ENCODE measurements at places on chromosomes 3 and 15.
A peak's percentile ranks its signal among the peaks of the same experiment; 100 is the strongest.

DNA sequence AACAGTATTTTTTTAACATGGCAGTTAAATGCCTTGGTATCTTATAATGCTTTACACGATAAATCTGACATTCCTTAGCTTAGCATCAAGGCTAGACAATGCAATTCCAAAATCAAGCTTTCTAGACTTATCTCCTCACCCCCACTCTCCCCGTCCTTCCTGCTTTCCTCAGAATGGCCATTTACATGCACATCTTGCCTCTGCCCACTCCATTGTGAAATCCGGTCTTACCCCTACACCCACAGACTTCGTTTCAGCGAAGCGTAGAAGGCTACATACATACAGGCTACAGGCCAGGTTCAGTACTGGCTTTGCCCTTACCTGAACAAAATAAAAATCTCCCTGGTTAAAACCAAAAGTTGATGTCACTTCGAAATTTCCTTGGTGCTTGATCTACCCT, 58.6 kb upstream of the SLC12A8 start:
- DNase-seq, result no peak

- no peak for DNase-seq
Measured at GRCh38 chr3:23671851-23672589, 133.7 kb upstream of the UBE2E1 start.

GRCh38 chr3:149538371-149538770, 63.9 kb downstream of the TM4SF4 start:
- DNase-seq, result no peak

DNA sequence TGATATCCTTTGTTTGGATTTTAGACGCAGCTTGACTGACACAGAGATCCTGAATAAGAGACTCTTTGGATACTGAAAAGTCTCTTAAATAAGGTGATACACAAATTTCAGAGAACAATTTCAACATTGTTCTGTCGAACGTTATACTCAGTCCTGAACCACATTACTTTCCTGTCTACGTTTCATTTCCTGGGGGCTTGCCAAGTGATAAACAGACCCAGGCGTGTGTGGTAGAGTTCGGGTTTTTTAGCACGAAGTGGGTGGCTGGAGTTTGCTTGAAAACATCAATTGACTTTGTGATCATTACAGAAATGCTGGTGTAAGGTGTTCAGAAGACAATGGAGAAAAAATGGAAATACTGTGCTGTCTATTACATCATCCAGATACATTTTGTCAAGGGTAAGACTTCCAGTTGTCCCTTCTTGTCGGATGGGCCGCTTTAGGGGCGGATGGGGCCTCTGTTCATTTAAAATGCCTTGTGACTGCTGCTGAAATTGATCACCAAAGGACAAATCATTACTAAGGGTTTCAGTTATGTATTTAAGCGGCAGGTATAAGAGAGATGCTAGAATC, at the start of gene CD96:
CD96 (plus strand) TSS at position 287 of the 573 bp plus-strand sequence; CDS start at position 339, 52 bp downstream.
- no peak for DNase-seq

- no peak for DNase-seq
Measured at GRCh38 chr15:61130950-61131942, 97.9 kb downstream of the RORA start.

DNA sequence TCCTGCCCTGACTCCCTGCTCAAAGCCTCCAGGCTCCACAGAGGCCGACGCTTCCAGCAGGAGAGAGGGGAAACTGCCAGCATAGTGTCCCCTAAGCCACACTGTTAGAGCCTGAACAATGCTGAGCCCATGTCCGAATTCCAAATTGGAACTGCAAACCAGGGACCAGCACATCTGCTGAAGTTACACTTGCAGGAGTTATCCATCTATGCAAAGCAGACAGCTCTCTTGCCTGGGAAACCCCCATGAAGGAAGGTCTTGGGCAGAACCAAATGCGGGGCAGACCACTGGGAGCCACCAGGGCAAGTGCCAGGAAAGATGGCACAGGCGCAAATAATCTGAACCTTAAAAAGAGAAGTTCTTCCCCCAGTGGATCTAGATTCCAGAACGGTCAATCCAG, 625 bp downstream of the LRRC15 start:
- DNase-seq, result no peak

DNA sequence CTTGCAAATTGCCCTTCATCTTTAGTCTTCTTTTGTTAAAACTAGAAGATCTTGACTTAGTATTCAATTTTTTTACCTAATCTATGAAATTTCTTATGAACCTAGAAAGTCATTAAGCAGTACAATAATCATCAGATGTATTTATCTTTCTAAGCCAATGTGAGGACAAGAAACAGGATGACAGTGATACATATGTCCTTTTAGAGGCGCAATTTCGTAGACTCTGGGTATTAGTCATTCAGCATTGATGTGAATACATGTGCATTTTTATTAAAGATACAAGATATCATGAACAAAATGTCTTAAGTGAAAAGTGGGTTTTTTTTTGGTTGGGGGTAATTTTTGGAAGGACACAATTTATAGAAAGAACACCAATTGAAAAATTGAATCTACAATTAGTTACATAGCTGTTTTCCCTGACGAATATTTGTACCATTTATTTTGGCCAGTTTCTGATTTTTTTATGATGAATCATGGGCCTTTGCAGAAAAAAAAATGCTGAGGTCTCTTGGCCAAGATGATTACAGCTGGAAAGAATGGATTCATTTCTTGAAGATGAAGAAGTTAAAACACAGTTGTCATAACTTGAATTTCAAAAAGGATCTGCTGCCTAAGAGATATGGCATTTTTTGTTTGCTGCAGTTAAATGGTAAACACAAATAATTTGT, 48.9 kb upstream of the AGTR1 start:
- DNase-seq, result no peak

- no peak for DNase-seq
Measured at GRCh38 chr15:47834093-47834492, 116.8 kb downstream of the SEMA6D start.

DNA sequence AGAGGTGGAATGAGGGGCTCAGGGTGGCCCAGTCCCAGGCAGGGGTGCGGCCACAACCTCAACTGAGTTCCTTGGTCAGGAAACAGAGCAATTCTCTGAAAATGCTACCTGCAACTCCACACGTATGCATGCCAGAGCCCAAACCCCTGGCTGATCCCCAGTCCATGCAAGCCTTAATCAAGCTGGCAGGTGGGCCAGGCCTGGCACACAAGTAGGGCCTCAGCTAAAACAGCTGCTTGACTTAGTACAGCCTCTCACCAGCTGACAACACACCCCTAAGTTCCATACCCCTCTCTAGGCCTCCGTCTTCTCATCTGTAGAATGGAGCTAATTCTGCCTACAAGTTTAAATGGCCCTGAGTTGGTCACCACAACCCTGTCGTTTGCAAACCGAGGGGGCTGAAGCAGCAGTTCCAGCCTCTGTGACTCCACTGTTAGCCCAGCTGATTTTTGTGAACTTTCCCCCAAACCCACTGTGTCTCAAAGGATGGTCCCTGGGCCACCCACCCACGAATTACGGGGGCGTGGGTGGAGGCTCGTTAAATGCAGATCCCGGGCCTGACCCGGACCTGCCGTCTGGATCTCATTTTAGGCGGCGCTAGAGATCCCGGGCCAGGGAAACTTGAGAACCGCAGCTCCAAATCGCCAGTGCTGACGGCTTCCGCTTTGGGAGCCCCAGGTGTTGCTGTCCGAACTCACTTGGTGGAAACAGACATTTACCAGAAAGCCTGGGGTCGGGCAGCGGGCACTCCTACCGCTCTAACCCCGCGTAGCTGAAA, 927 bp downstream of the CHDH start:
- DNase-seq, result no peak

- DNase-seq, result no peak
Measured at GRCh38 chr15:63655683-63656372, 58.6 kb downstream of the FBXL22 start.

- no peak for DNase-seq
Measured at GRCh38 chr3:108863799-108864135, 41.2 kb downstream of the TRAT1 start.

DNA sequence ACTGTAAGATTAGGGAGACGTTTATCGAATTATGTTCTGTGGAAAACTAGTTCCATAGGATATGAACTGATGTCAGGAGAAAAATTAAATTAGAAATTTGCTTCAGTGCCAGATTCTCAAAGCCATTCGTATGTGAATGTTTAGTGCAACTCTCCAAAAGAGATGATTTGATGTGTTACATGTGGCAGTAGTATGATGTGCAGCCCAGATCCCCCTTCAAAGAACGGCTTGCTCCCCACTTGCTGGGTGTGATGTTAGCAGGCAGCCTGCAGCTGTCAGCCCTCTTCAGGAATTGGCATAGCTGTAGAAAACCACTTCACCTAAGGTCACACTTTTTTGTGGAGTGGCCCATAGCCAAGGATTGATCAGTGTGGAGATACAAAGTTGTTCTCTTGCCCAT, 127.0 kb upstream of the CCDC54 start:
- DNase-seq, result no peak

DNA sequence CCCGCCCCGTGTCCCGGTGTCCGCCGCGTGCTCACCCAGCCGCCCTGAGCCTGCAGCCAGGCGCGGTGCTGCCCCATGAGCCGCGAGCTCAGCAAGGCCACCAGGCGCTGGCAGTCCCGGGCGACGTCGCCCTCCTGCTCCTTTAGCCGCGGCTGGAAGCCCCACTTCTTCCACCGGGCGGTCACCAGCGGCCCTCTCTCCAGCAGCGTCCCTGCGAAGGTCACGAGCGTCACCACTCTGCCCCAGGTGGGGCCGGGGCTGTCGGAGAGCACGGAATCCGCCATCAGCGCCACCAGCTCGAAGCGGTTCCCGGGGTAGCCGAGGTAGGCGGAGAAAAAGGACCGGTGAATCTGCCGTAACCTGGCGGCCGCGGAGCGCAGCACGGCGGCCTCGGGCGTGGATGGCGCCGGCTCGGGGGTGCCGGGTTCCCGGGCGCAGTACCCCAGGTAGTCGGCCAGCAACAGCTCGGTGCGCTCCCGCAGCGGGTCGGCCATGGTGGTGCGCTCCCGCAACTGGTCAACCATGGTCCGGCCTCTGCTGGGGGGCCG, 298 bp downstream of the BCL2L10 start:
- DNase-seq, result peak; percentile 6

DNA sequence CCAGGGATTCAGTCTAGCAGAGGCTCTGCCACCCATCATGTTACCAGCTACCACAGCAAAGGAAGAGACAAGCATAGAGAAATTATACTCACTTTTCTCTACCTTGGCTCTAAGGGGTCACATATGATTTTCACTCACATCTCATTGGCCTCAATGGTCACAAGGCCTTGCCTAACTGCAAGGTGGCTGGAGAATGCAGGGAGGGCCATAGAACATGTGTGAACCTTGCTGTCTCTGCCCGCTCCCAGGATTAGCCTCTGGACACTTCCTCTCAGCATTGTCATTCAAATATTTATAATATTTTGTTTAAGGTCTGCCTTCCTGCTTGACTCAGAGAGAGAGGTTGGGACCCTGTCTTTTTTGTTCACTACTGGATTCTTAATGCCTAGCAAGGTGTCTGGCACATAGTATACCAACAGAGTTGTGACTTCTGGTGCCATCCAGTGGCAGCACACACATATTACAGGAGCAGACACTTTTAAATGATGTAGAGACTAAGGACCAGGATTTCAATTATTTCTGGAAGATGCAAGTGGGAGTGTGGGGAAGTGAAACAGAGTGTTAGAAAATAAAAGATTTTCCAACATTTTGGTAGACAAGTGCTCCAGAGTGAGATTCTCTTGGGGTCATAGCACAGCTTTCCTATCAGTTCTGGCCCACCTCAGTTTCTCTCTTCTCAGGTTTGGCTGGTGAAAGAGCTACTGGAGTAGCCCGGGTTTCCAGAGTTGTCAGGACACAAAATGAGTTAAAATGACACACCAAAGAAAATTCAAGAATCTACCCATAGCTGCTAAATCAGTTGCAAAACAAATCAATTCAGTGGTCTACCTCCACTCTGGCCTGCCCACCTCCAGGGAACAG, 119.0 kb upstream of the RASGRP1 start:
- peak; percentile 57 for DNase-seq

DNA sequence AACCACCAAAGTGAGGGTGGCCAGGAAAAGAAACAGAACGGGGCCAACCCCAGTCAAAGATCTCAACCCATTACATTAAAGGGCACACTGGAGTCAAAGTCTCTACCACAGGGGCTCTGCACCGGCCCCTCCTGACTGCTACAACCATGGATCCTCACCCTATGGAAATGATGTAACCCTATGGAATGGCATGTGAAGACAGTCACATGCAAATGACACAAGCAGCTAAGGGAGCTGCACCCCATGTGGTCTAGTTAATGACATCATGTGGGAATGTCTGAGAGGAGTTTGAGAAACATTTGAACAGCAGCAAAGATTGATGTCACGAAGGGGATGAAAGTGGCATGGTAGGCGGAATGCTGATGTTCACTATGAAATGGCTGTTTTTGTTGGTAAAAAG, 298.2 kb upstream of the SLCO3A1 start:
- DNase-seq, result no peak

DNA sequence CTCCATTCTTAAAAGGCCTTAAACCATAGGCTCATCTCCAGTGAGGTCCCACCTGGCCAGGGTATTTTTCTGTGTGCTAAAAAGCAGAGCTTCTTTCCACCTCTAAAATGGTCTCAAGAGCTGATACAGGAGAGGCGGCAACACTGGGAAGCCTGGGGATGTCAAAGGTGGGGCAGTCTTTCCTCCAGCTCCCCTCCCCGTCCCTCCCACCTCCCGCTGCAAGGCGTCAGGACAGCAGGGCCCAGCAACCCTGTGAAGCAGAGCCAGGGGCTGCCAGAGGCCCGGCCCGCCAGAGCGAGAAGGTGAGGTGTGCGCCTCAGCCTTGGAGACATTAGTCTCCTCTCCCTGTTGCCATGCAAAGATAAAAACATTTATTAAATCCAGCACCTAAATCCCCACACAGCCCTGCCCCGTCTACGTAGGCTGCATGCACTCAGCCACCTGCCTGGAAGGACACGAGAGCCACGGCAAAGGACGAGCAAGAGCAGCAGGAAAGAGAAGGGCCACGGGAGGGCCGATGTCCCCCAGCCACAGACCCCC, 75.6 kb downstream of the FAM174B start:
- DNase-seq, result no peak

GRCh38 chr15:55868707-55869106, 124.7 kb downstream of the NEDD4 start:
- no peak for DNase-seq

GRCh38 chr3:46811615-46812236, 51.5 kb downstream of the MYL3 start:
- DNase-seq, result no peak

DNA sequence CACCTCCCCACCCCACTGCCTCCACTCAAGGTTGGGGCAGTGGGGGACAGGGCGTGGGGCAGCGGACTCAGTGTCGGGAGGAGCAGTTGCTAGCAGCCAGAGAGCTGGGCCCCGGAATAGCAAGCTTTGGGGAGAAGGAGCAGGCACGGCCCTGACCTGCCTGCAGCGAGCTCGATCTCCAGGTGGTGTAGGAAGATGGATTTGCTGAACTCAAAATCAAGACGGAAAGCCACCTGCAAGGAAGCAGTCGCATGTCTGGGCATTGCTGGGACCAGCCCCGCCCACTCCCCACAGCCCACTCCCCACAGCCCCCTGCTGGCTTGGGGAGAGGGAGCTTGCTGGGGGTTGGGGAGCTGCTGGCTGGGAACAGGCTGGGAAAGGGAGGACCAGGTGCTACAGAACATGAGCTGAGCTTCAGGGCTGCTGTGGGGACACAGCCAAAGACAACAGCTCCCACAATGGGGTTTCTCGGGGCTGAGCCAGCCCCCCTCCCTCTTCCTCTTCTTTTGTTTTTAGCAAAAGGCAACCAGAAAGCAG, 38.0 kb downstream of the FEM1B start:
- DNase-seq, result no peak
